ENCODE measurements at places on chromosomes 3 and 15.

- no peak for DNase-seq
Observed at GRCh38 chr15:81992523-81992922, 53.3 kb downstream of the MEX3B start.

- DNase-seq: no peak
Observed at GRCh38 chr3:167251678-167252077, 128.4 kb downstream of the ZBBX start.

GRCh38 chr3:197050511-197050910 is 20.9 kb upstream of the MELTF start:
- DNase-seq: no peak

GRCh38 chr15:55170361-55170760 is 26.4 kb downstream of the RSL24D1 start:
- no peak for DNase-seq
